Mucosa of gallbladder (tissue), 1 donor: ENCODE measurements at places on chromosomes 7 and 10. TPM values are rescaled to one million over a fixed set of nuclear protein-coding genes. Genes with fewer than 3 reads are reported as not detected.

- no peak for DNase-seq
Measured at GRCh38 chr10:110109511-110109910, 97.9 kb upstream of the MXI1 start.

- DNase-seq: no peak
Measured at GRCh38 chr7:3552499-3552898, 251.4 kb downstream of the SDK1 start.

GRCh38 chr7:46580766-46581165 lies 659.7 kb upstream of the IGFBP3 start:
- no peak for DNase-seq

GRCh38 chr10:8049865-8050555 lies 4.5 kb upstream of the GATA3 start:
- DNase-seq: no peak

DNA sequence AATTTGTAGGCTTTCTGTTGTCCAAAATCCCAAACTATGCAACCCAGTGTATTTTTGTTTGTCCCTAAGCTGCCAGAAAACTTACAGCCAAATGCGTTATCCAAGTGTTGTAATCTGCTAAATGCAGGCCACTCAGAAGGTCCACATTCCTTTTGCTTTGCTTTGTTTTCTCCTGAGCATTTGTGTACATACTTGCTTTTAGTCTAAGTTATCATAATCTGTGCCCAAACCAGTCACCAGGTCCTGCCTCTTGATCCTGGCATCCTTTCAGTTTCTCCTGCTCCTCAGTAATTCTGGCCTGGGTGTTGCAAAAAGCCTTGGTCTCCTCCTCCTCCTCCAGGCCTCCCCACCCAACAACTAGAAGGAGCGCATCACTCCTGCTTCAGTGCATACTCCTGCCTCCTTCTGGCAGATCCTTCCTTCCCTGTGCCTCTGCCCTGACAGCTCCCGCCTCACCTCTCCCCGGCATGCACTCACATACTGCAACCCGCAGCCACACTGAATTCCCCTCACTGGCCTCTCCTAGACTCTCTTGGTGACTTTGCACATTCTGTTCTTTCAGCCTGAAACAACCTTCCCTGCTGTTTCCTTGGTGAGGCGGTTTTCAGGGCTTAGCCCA lies 2.3 kb downstream of the DENND2A start:
- DNase-seq: no peak

DNA sequence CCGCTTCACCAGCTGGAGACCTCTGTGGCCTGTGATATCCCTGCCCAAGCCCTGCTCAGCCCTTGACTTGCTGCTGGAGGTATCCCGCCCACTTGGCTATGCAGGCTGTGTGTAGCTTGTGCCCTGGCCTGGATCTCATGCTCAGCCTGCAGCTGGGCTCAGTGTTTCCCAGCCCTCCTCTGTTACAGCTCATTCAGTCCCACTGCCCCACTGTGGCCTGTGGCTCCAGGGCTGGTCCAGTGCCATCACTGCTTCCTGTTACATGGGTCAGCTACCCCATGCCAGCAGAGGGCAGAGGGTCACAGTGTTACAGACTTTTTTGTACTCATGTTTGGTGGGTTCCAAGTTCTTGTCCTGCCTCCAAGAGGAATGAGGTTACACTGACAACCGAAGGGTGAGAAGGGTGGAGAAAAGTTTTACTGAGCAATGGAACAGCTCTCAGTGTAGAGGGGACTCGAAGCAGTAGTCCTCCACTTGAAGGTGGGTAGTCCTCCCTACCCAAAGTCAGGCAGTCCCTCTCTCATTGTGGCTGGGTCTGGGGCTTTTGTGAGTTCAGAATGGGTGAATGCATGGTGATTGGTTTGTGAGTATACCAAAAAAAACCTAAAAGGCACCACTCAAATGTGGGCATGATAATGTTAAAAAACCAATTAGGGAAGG lies 100.4 kb downstream of the ANKRD7 start:
- DNase-seq: no peak

The CACNB2 gene
- total RNA-seq: 8.4 TPM

The HOXA3 gene
- 1.8 TPM for total RNA-seq

The CTNNA3 gene
- total RNA-seq: 3.7 TPM

- peak; percentile 67 for DNase-seq
Measured at GRCh38 chr10:788796-789748, 99.6 kb upstream of the DIP2C start.

The EVX1 gene
- not detected for total RNA-seq

GRCh38 chr10:75599875-75600648 lies 168.6 kb downstream of the LRMDA start:
- DNase-seq: no peak
